ENCODE measurements at places on chromosomes 1 and 21.

GRCh38 chr1:111576547-111576946 is 43.0 kb upstream of the RAP1A start:
- DNase-seq = no peak

- DNase-seq = no peak
Measured at GRCh38 chr1:1624443-1625403, 7.2 kb upstream of the MMP23B start.

GRCh38 chr1:9273177-9273576 is 19.5 kb upstream of the SPSB1 start:
- DNase-seq = no peak

GRCh38 chr1:111271464-111271801 is 19.2 kb upstream of the CHIA start:
- DNase-seq = no peak

- DNase-seq = no peak
Measured at GRCh38 chr1:183596500-183596899, 6.2 kb upstream of the NCF2 start.

- no peak for DNase-seq
Measured at GRCh38 chr1:22292011-22292788, 149.3 kb upstream of the WNT4 start.
